Left hindlimb (tissue), 1 donor: ENCODE measurements at places on chromosomes 6 and 20.

GRCh38 chr6:44075647-44076355, 51.5 kb downstream of the MRPL14 start:
- no peak for DNase-seq

GRCh38 chr6:67210450-67210849, 1424.6 kb upstream of the ADGRB3 start:
- no peak for DNase-seq

DNA sequence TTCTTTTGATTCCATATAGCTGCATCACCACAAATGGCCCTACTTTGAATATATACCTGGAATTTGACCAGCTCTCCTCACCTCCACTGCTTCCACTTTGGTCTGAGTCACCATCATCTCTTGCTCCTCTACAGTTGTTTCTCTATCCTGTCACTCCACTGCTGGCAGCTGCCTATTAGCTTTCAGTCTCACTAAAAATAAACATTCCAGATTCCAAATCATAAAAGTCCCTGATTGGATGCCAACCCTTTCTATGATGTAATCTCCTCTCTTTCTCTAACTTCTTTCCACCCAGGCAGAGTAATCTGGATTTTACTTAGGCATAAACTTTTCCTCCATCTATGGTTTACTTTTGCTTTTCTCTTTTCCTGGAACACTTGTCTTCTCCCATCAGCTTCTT, 49.1 kb downstream of the RFPL4B start:
- no peak for DNase-seq

- no peak for DNase-seq
These were observed 85.8 kb downstream of the YTHDF1 start for GRCh38 chr20:63129991-63130657.

- DNase-seq = no peak
These were observed 19.2 kb upstream of the STK38 start for GRCh38 chr6:36566418-36566905.

- DNase-seq = peak; percentile 58
These were observed 148.3 kb downstream of the GPX5 start for GRCh38 chr6:28673787-28674671.

DNA sequence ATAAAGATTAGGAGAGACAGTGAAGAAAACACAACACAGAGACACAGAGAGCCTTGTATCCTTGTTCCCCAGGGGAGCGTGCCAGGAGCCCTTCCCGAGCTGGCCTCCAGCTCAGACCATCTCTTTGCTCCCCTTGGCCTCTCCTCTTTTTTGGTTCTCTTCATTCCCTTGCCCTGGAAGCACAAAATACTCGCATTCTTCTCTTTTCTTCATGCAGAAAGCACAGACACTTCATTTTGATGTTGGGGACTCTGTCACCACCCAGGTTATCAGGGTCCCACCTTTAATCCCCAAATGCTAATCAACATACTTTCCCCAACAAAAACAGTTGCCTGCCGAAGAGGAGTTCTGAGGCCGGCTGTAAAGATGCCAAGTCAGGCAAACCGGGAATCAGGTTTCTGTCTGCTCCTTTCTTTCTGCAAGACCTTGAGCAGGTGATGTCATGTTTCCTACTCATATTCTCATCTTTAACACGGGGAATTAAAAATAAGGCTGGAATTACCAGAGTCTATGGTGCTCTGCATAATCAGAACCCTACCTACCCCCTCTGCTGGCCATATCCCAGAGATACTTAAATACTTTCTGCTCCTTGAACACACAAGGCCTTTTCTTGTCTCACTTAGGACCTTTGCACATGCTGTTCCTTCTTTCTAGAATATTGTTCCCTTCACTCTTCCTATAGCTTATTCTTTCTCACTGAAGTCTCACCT, 21.7 kb downstream of the TGM6 start:
- DNase-seq = no peak
